ENCODE measurements at places on chromosomes 16 and 17.

- DNase-seq = no peak
Measured at GRCh38 chr16:49496656-49497055, 123.1 kb downstream of the C16orf78 start.

DNA sequence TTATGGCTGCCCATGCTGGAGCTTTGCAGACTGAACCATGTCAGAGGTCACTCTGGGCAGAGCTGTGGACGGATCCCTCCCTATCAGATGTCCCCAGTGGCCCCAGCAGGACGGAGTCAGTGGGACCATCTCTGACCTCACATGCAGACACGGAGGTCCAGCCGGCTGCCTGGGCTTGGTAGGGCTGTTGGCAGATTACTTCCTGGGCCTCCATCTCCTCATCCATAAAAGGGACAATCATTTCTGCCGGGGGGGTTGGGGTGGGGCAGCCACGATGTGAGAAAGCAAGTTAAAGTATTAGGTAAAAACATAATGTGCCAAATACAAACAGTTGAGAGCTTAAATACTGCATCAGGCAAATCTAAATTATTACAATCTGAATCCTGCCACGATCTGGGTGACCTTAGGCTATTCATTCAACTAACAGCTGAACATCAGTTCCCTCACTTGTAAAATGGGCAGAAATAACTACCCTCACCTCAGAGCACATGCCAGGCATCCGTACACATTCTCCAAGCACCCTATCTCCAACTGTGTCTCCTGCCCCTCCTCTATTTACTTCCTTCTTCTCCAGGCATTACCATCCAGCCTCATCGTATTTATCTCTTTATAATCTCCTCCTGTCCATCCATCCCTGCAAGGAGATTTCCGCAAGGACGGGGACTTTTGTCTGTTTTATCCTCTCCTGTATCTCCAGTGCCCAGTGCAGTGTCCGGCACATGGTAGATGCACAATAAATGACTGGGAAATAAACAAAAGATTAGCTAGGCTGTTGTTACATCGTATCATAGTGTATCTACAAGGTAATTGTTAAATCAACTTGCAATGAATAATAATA lies 192.3 kb upstream of the FOXF1 start:
- no peak for DNase-seq

DNA sequence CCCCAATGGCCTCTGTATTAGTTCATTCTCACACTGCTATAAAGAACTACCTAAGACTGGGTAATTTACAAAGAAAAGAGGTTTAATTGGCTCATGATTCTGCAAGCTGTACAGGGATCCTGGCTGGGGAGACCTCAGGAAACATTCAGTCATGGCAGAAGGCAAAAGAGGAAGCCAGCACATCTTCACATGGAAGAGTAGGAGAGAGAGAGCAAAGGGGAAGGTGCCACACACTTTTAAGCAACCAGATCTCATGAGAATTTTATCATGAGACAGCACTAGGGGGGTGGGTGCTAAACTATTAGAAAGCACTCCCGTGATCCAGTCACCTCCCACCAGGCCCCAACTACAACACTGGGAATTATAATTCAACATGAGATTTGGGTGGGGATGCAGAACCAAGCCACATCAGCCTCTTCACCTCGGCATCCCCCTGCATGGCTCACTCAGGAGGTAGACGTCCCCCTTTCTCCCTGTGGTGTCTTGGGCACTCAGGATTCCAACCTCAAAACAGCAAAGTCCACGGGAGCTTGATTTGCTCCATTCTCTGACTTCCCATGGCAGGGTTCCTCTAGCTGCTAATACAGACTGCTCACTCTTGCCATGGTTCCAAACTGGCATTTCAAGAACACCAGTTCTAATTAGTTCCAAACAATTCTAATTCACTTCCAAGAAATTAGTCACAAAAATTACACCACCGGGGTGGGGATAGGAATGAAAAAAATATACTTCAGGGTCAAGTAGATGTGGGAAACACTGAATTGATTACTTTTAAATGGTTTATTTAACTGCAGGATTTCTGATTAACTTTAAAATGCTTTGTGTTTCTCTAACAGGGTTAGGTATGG lies 203.8 kb upstream of the HSBP1 start:
- no peak for DNase-seq

DNA sequence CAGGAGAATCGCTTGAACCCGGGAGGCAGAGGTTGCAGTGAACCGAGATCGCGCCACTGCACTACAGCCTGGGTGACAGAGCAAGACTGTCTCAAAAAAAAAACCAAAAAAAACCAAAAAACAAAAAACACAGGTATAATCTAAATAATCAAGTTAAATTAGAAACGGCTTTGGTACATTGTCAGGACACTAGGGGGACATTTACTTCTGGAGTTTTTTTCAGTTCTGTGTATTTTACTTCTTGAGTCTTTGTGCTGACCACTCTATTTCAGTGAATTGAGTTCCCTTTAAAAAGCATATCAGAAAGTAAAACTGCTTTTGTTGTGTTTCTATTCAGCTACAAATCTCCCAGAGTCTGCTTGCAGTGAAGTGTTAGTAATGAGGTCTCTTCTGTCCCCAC lies 36.3 kb downstream of the DHRS7B start:
- DNase-seq = no peak

GRCh38 chr17:57228911-57229310 lies 27.4 kb upstream of the MSI2 start:
- no peak for DNase-seq

DNA sequence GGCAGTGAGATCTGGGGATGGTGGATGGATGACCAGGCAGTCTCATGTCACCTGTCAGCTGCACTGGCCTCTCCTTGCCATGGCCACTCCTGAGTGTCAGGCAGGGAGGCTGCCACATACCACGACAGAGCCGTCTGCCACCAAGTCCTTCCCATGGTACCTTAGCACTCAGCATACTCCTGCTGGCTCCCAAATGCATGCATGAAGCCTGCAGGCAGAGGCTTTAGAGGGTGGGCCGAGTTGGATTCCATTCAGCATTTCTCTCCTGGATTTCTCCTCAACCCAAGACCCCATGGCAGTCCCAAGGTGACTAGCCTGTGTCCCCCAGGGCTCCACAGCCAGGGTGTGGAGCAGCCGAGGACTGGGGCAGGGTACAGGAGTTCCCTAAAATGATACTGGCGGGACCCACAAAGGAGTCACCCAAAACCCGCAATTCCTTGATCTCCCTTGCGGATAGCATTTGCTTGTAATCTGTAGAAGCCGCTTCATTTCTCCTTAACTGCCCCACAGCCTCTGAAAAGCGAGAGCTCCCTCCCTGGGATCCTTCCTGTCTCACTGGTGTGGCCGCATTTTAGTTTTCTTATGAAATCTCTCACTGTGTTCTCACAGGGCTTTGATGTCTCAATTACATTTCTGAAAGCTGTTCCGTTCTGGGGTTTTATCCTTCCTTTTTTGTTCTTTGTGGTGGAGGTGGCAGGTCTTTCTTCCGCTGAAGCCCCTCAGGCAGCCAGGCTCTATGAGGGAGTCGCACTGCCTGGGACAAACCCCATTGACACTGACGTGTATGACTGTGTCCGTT lies 141.4 kb downstream of the SOCS1 start:
- DNase-seq = peak; percentile 34

- DNase-seq = peak; percentile 52
Measured at GRCh38 chr17:3944485-3945388, 19.5 kb downstream of the ATP2A3 start.
